ENCODE measurements at places on chromosomes 2 and 18. TPM values are rescaled to one million over a fixed set of nuclear protein-coding genes. Genes with fewer than 3 reads are reported as not detected.

The IL36A gene
- total RNA-seq, result not detected

The RFTN2 gene
- total RNA-seq, result not detected

The REEP1 gene
- total RNA-seq, result not detected

The MAP3K19 gene
- total RNA-seq, result not detected

The DSG1 gene
- not detected for total RNA-seq

Measured in natural killer cell (primary cell).